Vein endothelial cell (primary cell): ENCODE measurements at places on chromosomes 7 and 10. TPM values are rescaled to one million over a fixed set of nuclear protein-coding genes. Genes with fewer than 3 reads are reported as not detected.

ITGB8 gene
- 7.2 and 9.8 TPM in 2 replicates for total RNA-seq

CCDC3 gene
- total RNA-seq, result under 0.01 and 0.96 TPM in 2 replicates

HMX3 gene
- total RNA-seq, result not detected in 2 replicates

CDC14C gene
- total RNA-seq, result not detected in 2 replicates

HOXA10 gene
- total RNA-seq, result 6.2 and 7.5 TPM in 2 replicates
